ENCODE measurements at places on chromosomes 2 and 18.
A peak's percentile ranks its signal among the peaks of the same experiment; 100 is the strongest.

GRCh38 chr2:12493031-12493513, 223.7 kb upstream of the TRIB2 start:
- DNase-seq = no peak

DNA sequence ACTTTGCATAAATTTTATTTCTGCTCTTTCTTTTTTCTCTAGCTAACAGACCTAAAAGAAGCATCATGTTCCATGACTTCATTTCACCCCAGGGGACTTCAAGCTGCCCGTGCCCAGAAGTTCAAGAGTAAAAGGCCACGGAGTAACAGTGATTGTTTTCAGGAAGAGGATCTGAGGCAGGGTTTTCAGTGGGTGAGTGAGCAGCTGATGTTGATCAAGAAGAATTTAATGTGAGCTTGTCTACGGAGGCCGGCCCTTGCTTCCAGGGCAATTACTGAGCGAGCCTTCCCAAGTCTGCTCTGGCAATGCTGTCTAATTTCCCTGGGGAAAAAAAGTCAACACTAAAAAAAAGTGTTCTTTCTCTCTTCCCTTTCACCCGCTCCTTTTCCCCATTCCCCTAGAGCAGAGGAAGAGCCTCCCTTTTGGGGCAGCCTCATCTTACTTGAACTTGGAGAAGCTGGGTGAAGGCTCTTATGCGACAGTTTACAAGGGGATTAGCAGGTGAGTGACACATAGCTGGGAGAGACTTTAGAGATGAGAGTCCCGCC, 1.2 kb downstream of the CDK15 start:
- no peak for DNase-seq

DNA sequence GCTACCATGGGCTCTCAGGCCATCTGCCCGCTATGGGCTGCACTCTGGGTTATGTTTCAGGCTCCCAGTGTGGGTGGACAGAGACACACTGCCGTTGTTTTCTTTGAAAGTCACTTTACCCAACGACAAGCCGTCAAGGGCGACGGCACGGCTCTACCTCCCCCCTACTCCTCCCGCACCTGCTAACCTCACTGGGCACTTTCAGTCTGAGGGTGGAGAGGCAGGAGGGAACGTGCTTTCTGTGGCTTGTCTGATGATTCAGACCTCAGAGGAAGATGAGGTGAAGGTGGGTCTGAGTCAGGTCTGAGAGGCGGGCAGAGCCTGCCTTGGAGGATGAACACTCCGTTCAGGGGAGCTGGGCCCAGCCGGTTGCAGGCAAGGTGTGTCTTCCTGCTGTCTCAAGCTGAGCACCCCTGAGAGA, 147.6 kb upstream of the HDAC4 start:
- DNase-seq = peak; percentile 23

DNA sequence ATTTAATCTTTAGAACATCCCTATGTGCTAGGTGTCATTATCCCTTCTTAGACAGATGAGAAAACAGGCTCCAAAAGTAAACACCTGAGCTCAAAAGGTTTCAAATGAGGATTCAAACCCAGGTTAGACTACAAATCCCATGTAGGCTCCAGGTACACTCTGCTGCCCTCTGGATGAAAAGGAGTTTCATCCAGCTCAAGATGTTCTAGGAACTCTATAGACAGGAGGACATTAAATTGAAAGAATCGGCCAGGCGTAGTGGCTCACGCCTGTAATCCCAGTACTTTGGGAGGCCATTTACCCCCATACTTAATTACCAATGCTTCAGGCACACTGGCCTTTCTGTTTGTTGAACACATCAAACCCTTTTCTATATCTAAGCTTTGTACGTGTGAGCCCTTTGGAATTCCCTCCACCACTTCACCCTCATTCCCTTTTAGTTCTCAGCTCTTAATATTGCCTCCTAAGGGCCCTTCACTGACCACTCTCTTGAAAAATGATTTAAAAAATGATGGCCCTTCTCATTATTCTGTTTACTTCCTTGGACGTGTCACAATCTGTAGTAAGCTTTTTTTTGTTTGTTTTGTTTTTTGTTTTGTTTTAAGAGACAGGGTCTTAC, 10.7 kb downstream of the SLC25A12 start:
- DNase-seq = no peak

GRCh38 chr2:126312579-126312978, 343.4 kb upstream of the GYPC start:
- no peak for DNase-seq

DNA sequence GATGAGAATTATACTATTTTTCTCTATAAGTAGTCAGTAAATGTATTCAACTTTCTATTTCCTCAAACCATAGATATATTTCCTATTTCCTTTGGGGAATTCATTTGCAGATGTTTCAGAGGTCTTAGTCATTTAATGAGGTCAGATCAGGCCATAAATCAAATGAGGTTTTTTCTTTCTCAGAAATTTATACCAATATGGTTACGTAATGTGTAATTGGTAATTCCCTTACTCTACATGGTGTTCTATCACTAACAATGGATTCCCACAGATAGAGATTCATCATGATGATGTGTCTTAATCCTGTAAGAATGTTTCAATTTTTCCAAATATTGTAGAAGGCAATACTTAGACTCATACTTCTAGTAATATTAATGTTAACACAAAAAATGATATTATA, 108.0 kb downstream of the DPP4 start:
- no peak for DNase-seq

DNA sequence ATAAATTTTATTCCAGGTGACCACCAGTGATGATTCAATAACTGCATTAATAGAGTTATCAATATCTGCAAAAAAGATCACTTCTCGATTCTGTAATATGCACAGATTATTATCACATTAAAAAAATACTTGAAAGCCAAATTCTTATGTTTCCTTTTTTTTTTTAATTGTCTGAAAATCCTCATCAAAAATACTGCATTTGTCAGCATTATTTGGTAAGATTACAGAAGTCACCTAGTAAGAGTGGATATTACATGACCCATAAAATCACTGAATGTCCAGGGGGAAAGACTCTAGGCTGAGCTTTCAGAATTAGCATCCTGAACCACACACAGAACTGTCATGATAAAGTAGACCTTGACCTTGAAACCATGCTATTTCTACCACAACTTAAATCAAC, 617.2 kb upstream of the CDH7 start:
- DNase-seq = no peak

- DNase-seq = no peak
Measured at GRCh38 chr18:31439807-31440325, 7.7 kb upstream of the DSG3 start.

DNA sequence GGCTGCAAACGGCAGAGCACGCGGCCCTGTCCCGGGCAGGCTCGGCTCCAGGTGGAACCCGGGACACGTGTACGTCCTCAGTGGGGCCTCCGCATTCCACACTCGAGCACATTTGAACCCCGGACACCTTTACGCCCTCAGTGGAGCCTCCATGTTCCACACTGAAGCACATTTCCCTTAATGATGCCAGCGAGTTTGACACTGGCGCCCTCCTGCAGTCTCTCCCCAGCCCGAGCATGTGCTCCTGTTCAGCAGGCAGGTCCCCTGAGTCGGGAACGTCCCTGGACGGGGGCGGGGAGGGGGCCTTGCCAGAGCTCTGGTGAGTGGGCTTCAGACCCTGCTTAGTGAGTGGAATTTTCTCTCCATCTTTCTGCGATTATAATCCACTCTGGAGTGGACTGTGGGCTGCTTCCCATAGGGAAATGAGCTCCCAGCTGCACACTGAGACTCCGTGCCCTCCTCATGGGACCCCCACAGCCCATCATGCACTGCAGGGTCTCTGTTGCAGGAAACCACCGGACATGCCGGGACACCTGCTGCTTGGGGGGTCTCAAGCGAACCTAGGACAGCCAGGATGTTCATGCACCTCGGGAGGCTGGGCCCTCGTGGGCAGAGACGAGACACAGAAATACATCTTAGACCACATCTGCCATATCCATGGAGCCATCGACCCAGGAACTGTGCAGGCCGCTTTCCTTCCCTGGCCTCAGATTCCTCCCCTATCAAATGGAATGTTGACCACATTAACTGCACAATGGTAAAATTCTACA, 70.3 kb upstream of the SNTG2 start:
- DNase-seq = no peak

- DNase-seq = no peak
Measured at GRCh38 chr2:10964052-10964790, 52.5 kb downstream of the KCNF1 start.

DNA sequence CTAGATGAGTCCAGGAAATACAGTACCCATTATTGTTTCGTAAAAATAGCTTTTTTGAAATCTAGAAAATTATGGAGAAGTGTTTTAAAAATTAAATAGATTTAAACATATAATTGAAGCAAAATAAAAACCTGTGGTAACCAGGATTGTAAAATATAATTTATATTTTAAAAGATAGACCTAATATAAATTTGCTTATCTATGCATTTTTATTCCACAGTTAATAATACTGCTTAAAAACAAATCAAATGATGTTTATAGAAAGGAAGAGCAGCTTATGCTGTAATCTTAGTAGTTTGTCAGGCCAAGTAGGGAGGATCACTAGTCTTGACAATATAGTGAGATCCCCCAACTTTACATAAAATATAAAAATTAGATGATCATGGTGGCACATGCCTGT, 388.9 kb upstream of the CNTNAP5 start:
- no peak for DNase-seq

DNA sequence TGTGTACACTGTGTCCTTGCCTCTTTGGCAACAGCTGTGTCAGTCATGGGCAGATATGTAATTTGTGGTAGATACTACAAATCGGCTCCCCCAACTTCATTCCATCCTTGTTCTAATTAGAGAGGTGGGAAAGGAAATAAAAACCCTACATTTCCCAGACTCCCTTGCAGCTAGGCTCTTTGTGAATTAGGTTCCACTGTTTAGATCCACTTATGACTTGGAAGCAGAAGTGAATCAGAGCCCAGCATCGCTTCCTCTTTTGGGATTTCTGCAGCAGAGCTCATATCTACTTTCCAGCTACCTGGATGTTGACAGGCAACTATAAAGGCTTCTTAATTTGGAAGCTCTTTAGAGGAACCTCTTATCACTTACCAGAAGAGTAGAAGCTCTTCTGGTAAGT, 34.1 kb upstream of the NARS1 start:
- no peak for DNase-seq
